ENCODE measurements at places on chromosomes 3 and 15.

- no peak for DNase-seq
Observed at GRCh38 chr3:23648996-23649395, 156.8 kb upstream of the UBE2E1 start.

- peak; percentile 57 for DNase-seq
Observed at GRCh38 chr15:93071469-93071936, 17.5 kb downstream of the RGMA start.

DNA sequence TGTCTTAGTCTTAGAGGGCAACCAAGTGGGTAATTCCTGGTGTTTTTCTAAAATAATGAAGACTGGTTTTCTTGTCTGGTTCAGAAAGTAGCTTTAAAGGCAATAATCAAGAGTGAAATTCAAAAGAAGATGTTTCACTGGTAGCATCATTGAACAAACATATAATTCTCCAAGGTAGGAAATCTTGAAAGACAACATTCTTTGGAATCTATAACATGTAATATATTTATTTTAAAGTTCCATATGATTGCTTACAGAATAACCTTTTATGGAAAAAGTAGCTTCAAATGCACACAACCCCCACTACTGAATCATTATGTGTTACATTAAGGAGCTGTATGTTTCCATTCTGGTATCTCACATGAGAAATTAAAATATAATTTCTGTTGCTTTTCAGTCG lies 13.8 kb upstream of the FOXP1 start:
- no peak for DNase-seq

DNA sequence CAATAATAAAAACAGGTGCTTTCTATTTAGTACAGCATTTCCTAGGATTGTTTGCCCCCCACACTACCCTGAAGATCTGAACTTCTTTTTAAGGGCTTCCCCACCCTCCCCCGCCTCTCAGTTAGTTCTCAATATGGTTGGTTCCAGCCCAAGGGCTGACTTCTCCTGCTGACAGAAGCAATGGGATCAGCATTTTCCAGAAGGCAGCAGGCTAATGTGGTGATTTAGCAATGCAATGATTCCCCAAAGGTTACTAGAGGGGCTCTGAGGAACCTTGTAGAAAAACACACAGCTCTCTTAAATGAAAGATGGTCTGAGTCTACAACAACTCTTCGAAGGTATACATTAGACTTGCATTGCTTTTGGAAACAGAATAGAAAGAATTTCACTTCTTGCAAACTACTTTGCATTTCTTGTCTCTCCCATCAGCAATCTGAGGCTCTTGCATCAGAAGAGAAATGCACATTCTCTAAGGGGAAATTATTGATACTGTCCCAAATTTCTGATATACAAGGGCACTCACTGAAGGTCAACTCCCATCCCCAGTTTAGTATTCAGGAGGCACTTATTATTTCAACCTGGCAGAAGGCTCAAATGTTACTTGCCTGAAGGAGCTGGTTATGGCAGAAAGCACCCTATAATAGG lies 30.3 kb downstream of the FGF12 start:
- DNase-seq = no peak

- DNase-seq = no peak
Observed at GRCh38 chr15:41969851-41970431, 2.4 kb downstream of the EHD4 start.

DNA sequence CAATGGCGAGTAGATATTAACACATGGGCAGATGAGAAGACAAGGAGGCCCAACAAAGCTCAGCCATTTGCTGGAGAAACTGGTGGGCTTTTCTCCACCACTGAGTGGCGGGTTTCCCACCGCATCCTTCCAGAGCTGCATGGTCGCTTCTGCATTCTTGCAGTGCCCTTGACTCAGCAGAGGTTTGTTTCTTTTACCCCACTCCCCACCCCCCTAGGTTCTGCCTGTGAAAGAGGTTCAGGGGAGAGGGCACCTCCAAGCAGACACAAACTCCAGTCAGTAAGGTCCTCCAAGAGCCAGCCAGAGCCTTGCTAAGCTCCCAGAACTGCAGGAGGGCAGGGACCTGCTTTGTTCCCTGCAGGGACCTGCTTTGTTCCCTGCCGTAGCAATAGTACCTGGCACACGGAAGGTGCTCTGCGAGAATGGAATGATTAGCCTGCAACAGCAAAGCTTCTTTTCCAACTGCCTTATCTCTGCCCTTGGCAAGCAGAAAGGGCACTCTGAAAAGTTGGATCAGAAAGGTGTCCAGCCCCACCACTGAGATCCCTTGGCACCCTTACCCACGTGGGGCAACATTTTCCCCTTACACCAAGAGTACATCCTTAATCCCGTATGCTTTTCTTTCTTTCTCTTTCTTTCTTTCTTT lies 1.4 kb downstream of the PAQR5 start:
- DNase-seq = no peak

DNA sequence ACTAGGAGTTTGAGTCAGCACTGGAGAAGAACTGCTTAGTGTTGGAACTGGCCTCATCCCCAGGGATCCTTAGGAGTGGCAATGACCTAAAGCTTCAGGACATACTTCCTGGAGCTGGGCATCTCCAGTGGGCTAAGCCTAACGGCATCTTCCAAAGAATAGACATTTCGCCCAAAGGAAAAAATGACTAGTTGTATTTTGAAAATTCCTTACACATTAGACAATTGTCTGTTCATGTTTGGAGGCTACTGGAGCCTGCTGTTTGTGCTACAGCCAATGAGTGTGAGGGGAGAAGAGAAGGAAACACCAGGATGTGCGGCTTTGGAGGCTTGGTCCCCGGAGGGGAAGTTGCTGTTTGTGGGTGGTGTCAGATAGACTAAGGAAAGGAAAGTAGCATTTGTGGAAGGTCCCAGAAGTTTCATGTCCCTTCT lies 77.6 kb downstream of the POLR2M start:
- no peak for DNase-seq

DNA sequence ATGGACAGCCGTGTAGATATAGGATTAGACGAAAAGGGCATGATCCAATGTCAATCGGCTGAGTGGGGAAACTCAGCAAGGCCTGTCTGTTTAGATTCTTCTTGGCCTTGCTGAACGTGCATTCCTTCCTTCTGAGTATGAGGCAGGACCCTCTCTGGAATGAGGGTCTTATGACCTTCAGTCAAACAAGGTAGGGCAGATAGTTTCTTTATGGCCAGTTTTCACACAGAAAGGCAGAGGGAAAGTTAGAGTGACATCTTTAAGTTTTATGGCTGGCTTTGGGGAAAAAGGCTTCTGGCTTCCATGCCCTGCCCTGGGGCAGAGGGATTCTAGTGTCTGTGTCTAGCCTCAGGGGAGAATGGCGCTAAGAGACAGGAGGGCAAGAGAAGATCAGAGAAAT lies 29.7 kb downstream of the ARNT2 start:
- DNase-seq = no peak

DNA sequence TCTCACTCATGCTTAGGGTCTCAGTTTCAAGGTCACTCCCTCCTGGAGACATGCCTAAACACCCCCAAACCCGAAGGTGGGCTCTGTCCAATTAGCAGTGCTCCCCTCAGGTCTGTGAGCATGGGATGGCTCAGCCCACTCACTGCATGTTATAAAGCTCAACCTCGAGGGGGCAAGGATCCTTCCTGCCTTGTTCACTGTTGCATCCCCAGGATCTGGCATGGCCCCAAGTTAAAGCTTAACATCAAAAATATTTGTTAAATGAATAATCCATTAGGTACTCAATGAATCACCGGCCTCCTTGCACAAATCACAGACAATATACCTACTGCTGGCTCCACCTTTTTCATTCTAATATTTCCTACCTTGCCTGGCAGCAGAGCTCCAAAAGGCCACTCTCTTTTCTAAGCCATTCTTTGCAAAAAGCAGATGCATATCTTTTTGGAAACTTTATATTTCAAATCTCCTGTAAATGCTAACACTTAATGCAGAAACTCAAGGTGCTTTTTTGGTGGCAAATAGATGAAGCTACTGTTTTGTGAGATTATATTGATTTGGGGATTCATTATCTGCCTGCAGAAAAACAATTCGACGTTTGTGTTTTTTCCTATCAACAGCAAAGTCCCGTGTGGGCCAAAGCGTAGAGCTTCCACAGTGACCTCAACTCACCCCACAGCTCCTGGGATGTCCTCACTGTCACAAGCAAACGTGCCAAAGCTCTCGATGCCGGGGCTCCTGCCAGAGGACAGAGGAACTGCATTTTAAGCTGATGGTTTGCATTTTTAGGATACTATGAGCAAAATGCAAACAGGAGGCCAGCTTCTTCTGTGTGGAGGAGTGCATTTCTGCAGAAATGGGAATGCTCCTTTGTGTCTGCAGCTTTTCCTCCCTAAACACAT lies 35.4 kb downstream of the PCOLCE2 start:
- DNase-seq = no peak

GRCh38 chr3:56711344-56711743 lies 28.3 kb upstream of the TASOR start:
- no peak for DNase-seq
